ENCODE measurements at places on chromosomes 3 and 15.
A peak's percentile ranks its signal among the peaks of the same experiment; 100 is the strongest.

GRCh38 chr3:164230385-164231094 lies 847.8 kb downstream of the SI start:
- no peak for DNase-seq

- DNase-seq = no peak
Measured at GRCh38 chr3:171231361-171231760, 204.8 kb upstream of the SLC2A2 start.

DNA sequence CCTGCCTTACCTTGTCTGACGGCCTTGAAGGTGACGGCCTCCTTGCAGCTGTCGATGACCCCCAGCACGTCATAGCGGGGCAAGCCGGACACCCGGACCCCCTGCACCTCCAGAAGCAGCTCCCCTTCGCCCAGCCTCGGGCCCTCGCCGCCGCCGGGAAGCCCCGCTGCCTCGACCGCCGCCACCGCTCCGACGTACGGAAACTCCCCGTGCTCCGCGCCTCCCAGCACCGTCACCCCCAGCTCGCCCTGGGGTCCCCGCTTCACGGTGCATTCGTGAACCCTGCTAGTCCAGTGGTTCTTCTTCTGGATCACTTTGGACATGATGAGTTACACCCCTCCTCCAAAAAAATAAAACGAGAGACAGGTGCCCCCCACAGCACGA lies 740 bp downstream of the MAGI1 start:
- DNase-seq = no peak

GRCh38 chr3:62670351-62670750 lies 204.9 kb downstream of the CADPS start:
- DNase-seq = no peak

DNA sequence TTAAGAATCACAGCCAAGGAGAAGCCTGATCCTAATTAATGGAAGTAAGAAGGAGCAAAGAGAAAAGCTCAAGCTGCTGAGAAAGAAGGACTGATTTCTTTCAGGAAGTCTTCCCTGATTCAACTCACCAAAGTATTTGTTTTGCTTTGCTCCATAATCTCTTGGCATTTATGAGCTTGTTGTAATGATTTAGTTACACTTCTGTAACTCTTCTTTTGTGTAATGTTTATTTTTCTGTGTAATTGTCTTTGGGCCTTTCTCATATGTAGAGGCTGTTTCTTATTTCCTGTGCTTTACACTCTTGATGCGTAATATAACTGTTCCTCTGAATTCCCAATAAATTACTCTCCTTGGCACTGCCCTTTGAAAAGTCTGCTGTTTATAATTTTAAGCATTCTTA lies 80.0 kb downstream of the COL6A5 start:
- no peak for DNase-seq

DNA sequence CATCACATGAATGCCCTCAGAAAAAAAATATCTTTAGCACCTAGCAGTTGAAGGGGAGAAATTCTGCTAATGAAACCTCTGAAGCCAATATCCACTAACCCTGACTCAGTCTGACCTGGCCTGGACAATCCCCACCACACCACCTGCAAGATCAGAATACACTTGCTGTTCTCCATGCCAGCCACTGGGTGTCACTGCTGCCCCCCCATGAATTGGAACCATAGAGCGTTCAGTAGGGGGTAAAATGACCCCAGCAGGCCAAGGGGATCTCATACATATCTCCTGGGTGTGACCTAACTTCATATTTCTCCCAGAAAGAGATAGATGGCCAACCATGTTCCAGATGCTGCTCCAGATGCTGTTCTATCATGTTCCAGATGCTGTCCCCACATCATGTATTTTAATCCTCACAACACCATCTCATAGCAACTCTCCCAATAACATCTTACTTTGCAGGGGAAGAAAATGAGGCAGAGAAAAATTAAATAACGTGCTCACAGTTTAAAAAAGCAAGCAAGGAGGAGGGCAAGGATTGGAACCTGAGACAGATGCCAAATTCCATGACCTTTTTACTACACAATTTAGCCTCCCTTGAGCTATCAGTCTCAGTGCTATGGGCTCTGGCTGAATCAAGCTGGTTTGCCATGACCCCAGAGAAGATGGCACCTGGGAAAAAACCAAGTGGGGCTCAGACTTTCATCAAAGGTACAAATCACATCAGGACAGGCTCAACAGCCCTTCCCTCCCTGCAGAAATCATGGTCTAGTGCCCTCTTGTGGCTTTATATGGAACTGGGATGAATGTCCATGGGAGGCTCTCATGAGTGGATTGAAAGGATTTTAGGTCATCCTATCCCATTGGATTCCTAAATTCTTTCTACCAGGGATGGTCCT lies 12.4 kb downstream of the NTRK3 start:
- DNase-seq = no peak

- DNase-seq = peak; percentile 95
Measured at GRCh38 chr3:111071257-111072030, at the start of gene NECTIN3. NECTIN3 (plus strand) TSS chr3:111071816; CDS start chr3:111072018, 202 bp downstream.

- DNase-seq = no peak
Measured at GRCh38 chr15:74531144-74531811, 9.7 kb upstream of the ARID3B start.

DNA sequence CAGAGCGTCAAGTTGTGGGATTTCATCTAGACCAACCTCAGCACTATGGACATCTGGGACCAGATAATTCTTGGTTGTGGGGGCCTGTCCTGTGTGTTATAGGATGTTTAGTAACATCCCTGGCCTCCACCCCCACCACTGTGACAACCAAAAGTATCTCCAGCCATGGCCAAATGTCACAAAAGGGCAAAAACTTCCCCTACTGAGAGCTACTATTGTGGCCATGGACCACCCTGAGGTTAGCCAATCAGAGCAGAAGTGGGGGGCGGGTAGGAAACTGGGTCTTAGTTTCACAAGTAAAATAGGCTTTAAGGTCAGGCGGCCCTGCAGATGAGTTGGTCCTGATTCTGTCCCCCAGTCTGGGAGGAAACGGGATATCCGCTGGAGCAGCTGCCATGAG lies 25.4 kb downstream of the KIF7 start:
- DNase-seq = no peak

DNA sequence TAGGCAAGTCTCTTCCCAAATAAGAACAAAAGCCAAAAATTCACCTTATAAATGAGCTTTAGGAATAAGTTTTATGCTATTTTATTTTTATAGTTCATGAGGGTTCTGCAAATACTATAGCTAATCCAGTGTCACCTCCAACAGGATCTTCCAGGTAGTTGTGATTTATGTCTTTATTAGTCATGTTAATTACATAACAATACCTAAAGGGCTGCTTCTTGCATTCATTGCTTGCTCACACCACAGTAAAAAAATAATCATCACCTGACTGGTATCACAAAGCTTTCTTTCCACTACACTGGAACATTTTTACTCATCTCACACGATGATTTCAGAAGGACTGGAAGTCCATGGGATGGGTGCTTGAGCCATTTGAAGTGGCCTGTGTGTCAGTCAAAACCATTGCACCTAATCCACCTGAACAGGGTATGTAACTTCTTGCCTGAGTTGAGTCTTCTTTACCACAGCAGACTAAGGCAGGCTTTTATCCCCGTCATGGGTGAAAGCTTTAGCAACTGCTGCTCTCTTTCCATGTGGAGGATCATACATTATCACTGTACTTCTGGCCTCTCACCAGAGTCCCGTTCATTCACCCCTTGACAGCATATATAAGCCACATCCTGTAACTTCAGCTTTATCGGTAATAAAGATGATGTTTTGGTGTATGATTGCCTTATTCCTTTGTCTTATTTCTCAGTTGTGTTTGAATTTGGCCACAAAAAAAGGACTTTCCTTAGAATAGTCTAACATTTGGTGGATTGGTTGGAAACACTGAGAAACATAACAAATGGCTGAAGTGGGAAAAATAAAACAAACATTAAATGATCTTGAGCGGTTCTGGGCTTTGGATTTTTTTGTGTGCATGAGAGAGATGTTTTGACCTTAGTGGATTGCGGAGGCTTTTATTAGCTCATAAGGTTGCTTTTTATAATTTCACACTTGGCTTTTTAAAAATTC lies 382.6 kb upstream of the THBS1 start:
- no peak for DNase-seq

DNA sequence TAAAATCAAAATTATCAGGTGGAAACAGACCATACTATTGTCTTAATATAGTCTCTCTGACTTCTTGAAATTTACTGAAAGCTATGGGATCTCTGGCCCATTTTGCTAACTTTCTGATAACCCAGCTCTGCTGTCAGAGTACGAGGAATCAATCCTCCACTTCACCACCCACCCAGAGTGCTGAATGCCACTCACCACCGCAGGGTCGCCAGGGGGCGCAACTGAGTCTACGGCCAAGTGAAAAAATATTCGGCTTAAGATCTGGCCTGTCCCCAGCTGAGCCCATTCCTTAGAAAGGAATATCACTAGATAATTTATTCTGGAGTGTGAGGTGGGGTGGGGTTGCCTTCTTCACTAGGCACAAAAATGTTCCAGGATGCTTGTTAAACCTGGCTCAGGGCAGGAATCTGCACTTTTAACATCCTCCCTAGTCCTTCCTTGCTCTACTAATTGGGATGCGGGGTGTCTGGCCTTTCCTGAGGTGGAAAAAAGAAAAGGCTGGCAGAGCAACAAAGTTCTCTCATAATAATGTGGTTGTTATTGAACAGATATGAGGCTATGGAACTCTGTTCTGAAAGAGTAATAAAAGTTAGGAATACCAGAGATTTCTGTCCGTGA lies 520.6 kb downstream of the MFSD1 start:
- DNase-seq = no peak

DNA sequence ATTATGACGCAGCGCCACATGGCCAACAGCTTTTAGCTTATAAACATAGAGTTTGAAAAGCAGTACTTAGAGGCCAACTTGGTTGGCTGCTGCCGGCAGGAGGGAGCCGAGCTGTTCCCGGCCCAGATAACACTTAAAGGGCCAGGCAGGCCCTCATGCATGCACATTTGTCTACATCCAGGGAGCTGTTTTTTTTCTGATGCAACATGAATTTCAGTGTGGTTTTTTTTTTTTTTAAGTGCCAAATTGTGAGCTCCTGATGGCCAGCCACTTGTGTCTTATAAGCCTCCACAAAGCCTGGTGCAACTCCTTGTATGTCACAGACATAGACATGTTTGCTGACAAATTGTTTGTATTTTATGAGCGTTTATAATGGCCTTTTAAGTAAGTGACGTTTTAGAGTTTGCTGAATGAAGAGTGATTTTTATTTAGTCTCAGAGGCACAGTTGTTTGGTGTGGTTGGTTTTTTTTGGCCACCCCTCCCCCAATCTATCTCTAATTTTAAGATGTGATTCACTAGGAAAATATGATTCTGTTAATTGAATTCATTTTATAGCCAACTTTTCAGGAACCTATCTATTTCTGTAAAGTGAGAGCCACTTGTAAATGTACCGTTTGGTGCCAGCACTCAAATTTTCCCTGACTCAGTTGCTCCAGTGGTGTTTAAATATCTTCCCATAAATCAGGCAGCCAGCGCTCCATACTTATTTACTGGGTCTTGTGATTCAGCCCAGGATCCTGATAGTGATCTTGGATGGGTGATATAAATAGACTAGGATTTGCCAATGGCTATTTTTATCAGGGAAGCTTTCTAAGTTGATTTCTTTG lies 134.3 kb downstream of the VGLL4 start:
- peak; percentile 76 for DNase-seq

- DNase-seq = no peak
Measured at GRCh38 chr3:133792171-133792763, 13.3 kb upstream of the SRPRB start.

- peak; percentile 28 for DNase-seq
Measured at GRCh38 chr3:197344582-197345318, 46.3 kb upstream of the DLG1 start.

- DNase-seq = no peak
Measured at GRCh38 chr3:161212171-161212771, 8.8 kb upstream of the NMD3 start.

GRCh38 chr15:51796847-51797401 lies 32.5 kb upstream of the TMOD3 start:
- DNase-seq = no peak

DNA sequence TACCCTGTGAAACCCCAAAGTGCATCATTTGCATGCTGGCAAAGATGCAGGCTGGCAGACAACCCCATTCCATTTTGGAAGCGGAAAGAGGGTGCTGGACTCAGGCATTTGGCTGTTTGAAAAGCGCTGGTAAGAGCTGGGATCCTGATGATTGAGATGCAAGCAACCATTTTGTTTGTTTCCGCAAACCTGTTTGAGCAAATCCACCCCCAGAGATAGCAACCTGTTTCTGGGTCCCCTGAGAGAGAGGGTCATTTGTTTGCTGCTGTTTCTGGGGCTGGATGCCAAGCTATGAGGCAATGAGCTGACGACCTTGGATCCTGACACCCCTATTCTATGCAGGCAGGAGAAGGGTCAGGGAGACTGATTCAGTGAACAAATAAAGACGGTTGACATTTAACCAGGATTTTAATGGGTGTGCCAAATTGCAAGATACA lies 9.8 kb downstream of the SLC6A1 start:
- DNase-seq = no peak

- no peak for DNase-seq
Measured at GRCh38 chr15:59448871-59449270, 10.9 kb downstream of the FAM81A start.

DNA sequence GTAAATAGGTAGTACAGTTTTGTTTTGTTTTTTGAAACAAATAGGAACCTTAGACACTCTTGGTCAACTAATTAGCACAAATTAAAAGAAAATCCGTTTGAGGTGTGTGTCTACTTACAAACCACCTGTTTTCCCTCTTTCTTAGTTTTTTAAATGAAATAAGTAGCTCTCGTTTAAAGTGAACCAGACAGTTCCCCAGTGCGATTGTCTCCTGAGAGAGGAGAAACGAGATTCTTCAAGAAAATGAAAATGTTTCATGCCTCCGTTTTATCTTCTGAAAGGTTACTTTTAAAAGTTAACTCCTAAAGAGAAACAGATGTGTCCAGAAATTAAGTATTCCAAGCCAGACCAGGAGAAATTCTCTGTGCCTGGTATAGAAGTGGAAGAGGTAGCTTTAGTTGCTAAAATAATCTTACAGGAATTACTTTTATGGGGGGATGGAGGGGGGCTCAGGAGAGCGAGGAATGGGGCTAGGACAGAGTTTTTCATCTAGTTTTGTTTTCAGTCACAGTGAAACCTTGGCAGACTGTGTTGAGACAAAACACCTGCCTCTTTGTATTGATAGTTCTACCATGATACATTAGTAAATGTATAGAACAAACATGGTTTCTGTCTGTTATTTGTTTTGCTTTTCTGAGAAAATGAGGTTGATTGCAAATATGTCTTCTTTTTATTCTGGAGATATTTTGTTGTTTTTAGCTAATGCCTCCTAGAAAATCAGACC lies 155.1 kb upstream of the CNTN4 start:
- DNase-seq = no peak

- no peak for DNase-seq
Measured at GRCh38 chr3:195207056-195207455, 63.9 kb downstream of the XXYLT1 start.

DNA sequence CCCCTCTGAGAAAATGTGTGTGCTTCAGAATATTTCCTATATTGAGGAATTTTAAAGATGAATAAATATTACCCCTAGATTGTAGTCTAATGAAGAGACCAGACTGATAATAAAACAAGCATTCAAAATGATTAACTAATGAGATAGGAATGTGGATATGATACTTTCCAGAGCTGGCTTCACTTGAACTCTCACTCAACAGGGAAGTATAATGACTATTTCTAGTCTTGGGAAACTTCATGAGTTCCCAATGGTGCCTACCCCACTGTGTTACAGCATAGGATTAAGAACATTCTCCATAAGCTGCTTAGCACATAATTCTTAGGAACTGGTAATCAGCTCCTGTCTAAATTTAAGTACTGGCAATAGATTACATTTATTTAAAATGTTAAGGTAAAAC lies 261.5 kb upstream of the ZNF385D start:
- DNase-seq = no peak

GRCh38 chr15:78069052-78069414 lies 8.5 kb downstream of the TBC1D2B start:
- no peak for DNase-seq
